Esophagus squamous epithelium (tissue), 5 donors: ENCODE measurements at places on chromosomes 1 and 21.

DNA sequence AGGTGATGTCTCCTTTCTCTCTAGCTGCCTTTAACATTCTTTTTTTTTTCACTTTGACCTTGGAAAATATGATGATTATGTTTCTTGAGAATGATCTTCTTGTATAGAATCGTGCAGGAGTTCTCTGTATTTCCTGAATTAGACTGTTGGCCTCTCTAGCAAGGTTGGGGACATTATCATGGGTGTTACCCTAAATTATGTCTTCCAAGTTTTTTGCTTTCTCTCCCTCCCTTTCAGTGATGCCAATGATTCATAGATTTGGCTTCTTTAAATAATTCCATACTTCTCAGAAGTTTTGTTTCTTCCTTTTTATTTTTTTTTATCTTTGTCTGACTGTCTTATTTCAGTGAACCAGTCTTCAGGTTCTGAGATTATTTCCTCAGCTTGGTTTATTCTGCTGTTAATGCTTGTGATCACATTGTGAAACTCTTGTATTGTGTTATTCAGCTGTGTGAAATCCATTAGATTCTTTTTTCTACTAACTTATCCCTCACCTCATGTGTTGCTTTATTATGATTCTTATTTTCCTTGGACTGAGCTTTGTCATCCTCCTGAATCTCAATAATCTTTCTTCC lies 268.4 kb upstream of the NRIP1 start:
- DNase-seq = no peak
- no peaks in the 10 kb centered on the region for H3K4me1 ChIP-seq
- no peak overlapping the region for H3K27ac ChIP-seq

DNA sequence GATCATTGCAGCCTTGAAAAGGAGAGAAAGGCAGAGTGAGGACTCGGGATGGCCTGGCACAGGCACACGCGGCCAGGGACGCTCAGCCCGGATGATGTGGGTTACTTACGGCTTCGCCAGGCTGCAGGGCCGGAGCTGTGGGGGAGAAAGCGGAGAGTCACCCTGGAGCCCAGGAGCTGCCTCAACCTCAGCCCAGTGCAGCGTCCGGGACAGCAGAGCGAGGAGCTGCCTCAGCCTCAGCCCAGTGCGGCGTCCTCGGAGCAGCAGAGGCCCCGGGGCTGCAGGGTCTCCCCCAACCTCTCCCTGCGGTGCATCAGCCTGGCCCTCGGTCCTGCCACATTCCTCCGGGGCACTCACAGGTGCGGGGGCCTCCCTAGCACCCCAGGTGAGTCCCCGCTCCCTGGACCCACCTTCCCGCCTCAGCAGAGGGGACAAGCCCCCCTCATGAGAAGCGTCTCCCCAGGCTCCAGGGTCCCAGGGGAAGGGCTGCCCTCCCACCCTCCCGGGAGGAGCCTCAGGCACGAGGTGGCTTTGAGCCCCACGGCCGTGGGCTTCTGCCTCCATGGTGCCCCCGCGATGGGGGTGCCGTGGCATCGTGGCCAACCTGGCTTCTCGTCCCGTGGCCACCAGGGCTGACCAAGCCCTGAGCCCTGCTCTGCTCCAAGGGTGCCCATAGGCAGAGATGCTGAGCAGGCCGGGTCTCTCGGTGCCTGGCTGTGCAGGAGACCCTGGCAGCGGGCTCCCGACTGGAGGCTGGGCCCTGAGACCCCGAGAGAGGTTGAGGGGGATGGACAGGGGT lies 10.5 kb upstream of the RNF223 start:
- no peak overlapping the region for H3K4me3 ChIP-seq
- peaks cover 9% of the 10 kb centered on the region for H3K4me1 ChIP-seq
- no peak overlapping the region for H3K27ac ChIP-seq
- no peak for DNase-seq

DNA sequence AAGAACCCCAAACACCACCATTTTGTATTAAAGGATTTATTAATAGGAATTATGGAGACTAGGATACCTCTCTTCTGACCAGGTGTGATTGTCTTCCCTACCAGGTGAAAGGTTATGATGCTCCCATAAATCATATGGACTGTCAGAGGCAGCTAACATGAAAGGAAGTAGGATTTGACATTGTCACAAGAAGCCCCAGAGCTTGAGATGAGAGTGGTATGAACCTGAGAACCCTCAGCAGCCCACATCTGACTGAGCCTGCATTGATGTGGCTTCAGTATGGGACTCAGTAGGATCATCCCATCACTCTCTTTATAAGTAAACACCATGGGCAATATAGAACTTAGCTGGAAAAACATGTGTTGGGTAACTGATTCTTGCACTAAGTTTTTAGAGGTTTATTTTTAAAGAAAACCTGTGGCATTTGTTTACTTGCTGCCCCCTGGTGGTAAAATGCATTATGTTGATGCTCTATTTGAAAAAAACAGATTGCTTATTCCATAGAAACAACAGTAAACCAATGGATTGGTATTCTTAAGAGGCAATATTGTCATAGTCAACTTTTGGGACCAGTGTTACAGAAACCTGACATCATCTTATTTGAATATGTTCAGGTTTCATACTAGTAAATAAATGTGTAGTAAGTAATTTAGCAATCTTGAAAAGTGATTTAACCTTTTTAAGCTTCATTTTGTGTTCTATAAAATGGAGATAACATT lies 16.6 kb upstream of the CACYBP start:
- H3K4me3 ChIP-seq = no peak overlapping the region
- no peaks in the 10 kb centered on the region for H3K36me3 ChIP-seq
- DNase-seq = no peak
- no peaks in the 10 kb centered on the region for H3K27me3 ChIP-seq

GRCh38 chr1:68375919-68376318 lies 73.8 kb downstream of the RPE65 start:
- DNase-seq = no peak
- H3K4me1 ChIP-seq = peaks cover 8% of the 10 kb centered on the region
- no peak overlapping the region for H3K27ac ChIP-seq

- no peak overlapping the region for H3K4me3 ChIP-seq
- no peaks in the 10 kb centered on the region for H3K36me3 ChIP-seq
- H3K4me1 ChIP-seq = peaks cover 10% of the 10 kb centered on the region
- no peaks in the 10 kb centered on the region for H3K27me3 ChIP-seq
Observed at GRCh38 chr21:15976807-15977206, 247.0 kb downstream of the USP25 start.

- H3K36me3 ChIP-seq = peaks cover 35% of the 10 kb centered on the region
- no peaks in the 10 kb centered on the region for H3K4me1 ChIP-seq
- no peaks in the 10 kb centered on the region for H3K27me3 ChIP-seq
- H3K27ac ChIP-seq = no peak overlapping the region
- H3K4me3 ChIP-seq = no peak overlapping the region
Observed at GRCh38 chr21:46424039-46424591, 34.6 kb upstream of the DIP2A start.
